T-cell (primary cell): ENCODE measurements at places on chromosomes 1 and 21.

- DNase-seq: peak; percentile 60
- H3K4me3 ChIP-seq: peak within 1 kb of the TSS; percentile 99
- peaks cover 28% of the 10 kb centered on the region for H3K4me1 ChIP-seq
- no peaks in the 10 kb centered on the region for H3K27me3 ChIP-seq
- peak within 1 kb of the TSS; percentile 96 for H3K27ac ChIP-seq
- H3K36me3 ChIP-seq: peaks cover 5% of the 10 kb centered on the region
These were observed at the start of gene KCNA3 for GRCh38 chr1:110674337-110675059. Gene KCNA3, minus strand, starts transcription at chr1:110674940. Its CDS starts 131 bp downstream, at chr1:110674809.

GRCh38 chr1:51192213-51192843 is 43.7 kb upstream of the RNF11 start:
- no peak overlapping the region for H3K4me3 ChIP-seq
- no peak overlapping the region for H3K27ac ChIP-seq
- H3K36me3 ChIP-seq: no peaks in the 10 kb centered on the region

GRCh38 chr1:230278871-230279582 is 147.1 kb downstream of the PGBD5 start:
- DNase-seq: no peak
- peaks cover 21% of the 10 kb centered on the region for H3K4me1 ChIP-seq
- H3K27ac ChIP-seq: no peak overlapping the region

DNA sequence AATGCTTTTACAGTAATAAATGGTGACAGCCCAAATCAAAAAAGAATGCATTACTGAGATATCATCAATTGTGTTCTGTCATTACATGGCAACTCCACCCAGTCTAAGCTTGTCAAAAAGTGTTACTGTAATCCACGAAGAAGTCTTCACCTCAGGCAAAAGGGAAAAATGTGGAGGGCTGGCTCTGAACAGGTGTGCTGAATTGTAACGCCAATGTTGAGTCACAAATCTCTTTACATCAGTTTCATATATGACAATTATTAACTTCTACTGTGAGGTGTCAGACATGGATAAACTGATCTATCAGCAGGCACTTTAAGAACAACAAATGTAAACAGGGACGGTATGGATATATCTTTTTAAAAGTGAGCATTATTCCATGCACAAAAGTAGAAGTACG is 98.5 kb upstream of the DMRTA2 start:
- no peak overlapping the region for H3K27ac ChIP-seq
- no peaks in the 10 kb centered on the region for H3K27me3 ChIP-seq
- DNase-seq: no peak
- no peak overlapping the region for H3K4me3 ChIP-seq
- H3K36me3 ChIP-seq: peaks cover 11% of the 10 kb centered on the region
- H3K4me1 ChIP-seq: no peaks in the 10 kb centered on the region

- H3K4me3 ChIP-seq: no peak overlapping the region
- H3K27ac ChIP-seq: no peak overlapping the region
- H3K36me3 ChIP-seq: no peaks in the 10 kb centered on the region
- H3K27me3 ChIP-seq: no peaks in the 10 kb centered on the region
- DNase-seq: no peak
These were observed 54.9 kb upstream of the NEK7 start for GRCh38 chr1:198101716-198102453.

DNA sequence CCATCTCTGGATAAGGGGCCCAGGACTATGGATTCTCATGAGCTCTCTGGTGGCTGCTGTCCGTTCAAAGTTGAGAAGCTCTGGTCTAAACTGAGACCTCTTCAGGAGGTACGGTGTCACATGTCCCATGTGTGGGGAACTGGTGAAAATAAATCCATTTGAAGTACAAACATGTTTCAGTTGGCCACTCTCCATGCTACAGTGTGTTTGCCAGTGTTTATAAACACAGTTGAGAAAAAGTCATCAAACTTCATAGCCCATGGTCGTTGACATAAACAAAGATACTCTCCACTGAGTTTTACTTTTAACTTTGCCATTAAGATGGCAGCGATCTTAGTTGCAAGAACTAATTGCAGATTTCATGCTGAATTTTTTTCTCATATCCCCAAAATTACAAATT is 72.8 kb downstream of the PSMG1 start:
- no peaks in the 10 kb centered on the region for H3K4me1 ChIP-seq
- H3K36me3 ChIP-seq: no peaks in the 10 kb centered on the region
- H3K27me3 ChIP-seq: no peaks in the 10 kb centered on the region
- DNase-seq: no peak

- H3K4me1 ChIP-seq: no peaks in the 10 kb centered on the region
- no peak within 1 kb of the TSS for H3K27ac ChIP-seq
- H3K27me3 ChIP-seq: peaks cover 2% of the 10 kb centered on the region
- H3K4me3 ChIP-seq: no peak within 1 kb of the TSS
- DNase-seq: no peak
These were observed at the start of gene OR2T4 for GRCh38 chr1:248361121-248361715. Gene OR2T4, plus strand, starts transcription at chr1:248361665. Its CDS starts 0 bp downstream, at chr1:248361665.

DNA sequence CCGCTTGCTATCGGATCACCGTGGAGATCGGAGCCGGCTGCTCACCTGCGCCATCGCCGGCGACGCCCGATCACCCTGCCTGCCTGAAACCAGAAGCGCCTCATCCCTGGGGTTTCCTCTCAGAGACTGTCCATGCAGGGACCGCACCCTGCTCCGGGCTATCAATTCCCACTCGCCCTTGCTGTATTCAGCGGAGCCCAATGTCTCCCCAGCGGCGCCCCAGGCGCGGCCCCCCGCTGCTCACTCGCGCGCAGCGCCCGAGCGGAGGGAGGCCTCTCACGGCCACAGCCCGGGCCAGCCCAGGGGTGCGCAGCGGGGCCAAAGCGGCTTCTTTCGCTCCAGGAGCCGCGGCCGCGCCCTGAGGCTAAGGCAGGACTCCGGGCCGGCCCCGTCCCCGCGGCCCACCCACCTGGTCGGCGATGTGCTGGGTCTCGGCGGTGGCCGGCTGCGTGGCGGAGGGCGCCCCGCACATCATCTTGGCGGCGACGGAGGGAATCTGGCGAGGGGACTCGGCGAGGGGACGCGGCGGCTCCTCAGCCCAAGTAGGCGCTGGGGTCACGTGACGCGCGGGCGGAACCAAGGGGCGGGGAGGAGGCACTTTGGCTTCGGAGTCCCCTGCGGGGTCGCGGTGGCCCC is at the start of gene CSTB:
TSS of gene CSTB (minus strand) at position 514 of the 636 bp plus-strand sequence. CDS start at position 475, 39 bp downstream.
- peak within 1 kb of the TSS; percentile 79 for H3K4me3 ChIP-seq
- peaks cover 16% of the 10 kb centered on the region for H3K4me1 ChIP-seq
- no peak within 1 kb of the TSS for H3K27ac ChIP-seq
- peak; percentile 76 for DNase-seq
- no peaks in the 10 kb centered on the region for H3K27me3 ChIP-seq

DNA sequence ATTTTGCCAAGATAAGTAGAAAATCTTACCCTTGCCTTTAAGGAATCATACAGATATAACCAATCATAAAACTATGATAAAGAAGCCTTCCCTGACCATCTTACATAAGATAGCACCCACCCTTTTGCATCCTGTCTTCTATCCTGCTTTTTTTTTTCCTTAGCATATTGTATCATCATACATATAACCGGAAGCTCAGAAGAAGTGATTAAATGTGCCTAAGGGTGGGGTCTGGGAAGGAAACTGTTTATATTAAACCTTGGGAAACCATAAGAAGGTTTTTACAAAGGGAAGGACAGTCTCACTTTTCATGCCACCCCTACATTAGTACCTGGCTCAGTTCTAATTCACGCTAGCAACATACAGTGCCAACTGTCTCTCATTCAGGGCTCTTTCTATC is 66.8 kb downstream of the LUZP1 start:
- H3K4me1 ChIP-seq: peaks cover 29% of the 10 kb centered on the region
- H3K36me3 ChIP-seq: no peaks in the 10 kb centered on the region
- no peak overlapping the region for H3K4me3 ChIP-seq
- DNase-seq: no peak
- H3K27ac ChIP-seq: peak overlapping the region; percentile 72

DNA sequence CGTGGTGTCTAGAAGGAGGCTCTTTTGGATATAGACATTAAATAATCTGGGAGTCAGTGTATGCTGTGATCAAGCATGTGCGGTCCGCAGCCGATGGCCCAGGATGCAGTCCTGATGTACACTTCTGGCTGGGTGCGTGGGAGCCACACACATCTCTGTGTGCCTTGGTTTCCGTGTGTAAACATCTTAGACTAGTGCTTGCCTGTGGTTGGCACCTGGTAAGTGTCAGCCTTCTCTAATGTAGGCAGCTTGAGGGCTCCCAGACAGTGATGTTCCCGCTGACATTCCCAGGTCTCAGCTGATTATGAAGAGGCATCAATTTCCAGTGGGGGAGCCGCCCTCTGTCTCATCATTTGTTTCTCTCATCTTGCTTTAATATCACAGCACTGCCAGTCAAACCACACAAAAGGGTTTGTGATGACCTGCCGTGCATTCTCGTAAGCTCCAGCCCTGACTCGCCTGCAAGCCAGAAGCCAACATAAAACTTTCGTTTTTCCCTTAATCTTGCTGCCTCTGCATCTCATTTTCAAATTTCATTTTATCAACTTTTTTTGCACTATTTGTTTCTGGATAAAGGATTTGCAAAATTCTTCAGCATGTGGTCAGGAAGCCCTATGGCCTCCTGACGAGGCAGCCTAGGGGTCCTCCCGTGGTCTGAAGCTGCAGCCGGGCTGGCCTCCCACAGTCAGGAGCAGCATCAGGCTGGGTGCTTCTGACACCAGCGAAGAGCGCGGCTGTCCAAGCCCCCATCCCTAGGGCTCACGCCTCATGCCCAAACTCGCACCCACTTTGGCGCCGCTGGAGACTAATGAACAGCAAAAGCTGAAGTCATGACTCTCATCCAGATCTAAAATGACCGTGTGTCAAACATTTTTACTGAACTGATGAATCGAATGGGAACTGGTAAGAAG is 28.1 kb downstream of the PDE9A start:
- H3K27ac ChIP-seq: no peak overlapping the region
- peaks cover 14% of the 10 kb centered on the region for H3K27me3 ChIP-seq
- H3K36me3 ChIP-seq: no peaks in the 10 kb centered on the region
- DNase-seq: no peak
- no peak overlapping the region for H3K4me3 ChIP-seq
- H3K4me1 ChIP-seq: peaks cover 66% of the 10 kb centered on the region

DNA sequence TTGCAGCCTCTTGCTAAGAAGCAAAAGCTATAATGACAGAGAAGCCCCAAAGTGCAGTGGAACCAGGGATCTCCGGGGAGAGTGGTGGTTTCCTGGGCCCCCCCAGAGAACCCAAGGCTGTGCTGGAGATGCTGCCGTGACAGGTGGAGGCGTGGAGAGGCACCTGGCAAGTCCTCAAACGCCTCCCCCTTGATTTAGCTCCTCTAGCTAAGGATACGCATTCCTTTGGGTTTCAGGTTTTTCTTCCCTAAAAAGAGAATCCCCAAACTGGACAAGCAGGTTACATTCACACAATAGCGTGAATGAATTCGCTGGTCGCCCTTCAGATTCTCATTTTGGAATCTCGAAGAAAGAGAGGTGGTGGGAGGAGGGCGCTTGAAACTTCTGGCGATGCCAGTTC is 853 bp upstream of the ATP1A1 start:
- H3K36me3 ChIP-seq: no peaks in the 10 kb centered on the region
- DNase-seq: no peak
- H3K27me3 ChIP-seq: no peaks in the 10 kb centered on the region
- peaks cover 42% of the 10 kb centered on the region for H3K4me1 ChIP-seq
- H3K4me3 ChIP-seq: peak overlapping the region; percentile 71

GRCh38 chr1:217465102-217465501 is 165.8 kb downstream of the GPATCH2 start:
- no peaks in the 10 kb centered on the region for H3K4me1 ChIP-seq
- no peaks in the 10 kb centered on the region for H3K36me3 ChIP-seq
- H3K27me3 ChIP-seq: no peaks in the 10 kb centered on the region
